Left colon (tissue), 2 donors: ENCODE measurements at places on chromosomes 1 and 21. TPM values are rescaled to one million over a fixed set of nuclear protein-coding genes. Genes with fewer than 3 reads are reported as not detected.

- no peak for DNase-seq
Observed at GRCh38 chr1:12643785-12644184, at the start of gene AADACL4. Gene AADACL4 (plus strand): TSS chr1:12644085. CDS start chr1:12644547, 462 bp downstream.

GRCh38 chr1:206809504-206810084, 37.3 kb upstream of the IL10 start:
- peak; percentile 36 for DNase-seq

DNA sequence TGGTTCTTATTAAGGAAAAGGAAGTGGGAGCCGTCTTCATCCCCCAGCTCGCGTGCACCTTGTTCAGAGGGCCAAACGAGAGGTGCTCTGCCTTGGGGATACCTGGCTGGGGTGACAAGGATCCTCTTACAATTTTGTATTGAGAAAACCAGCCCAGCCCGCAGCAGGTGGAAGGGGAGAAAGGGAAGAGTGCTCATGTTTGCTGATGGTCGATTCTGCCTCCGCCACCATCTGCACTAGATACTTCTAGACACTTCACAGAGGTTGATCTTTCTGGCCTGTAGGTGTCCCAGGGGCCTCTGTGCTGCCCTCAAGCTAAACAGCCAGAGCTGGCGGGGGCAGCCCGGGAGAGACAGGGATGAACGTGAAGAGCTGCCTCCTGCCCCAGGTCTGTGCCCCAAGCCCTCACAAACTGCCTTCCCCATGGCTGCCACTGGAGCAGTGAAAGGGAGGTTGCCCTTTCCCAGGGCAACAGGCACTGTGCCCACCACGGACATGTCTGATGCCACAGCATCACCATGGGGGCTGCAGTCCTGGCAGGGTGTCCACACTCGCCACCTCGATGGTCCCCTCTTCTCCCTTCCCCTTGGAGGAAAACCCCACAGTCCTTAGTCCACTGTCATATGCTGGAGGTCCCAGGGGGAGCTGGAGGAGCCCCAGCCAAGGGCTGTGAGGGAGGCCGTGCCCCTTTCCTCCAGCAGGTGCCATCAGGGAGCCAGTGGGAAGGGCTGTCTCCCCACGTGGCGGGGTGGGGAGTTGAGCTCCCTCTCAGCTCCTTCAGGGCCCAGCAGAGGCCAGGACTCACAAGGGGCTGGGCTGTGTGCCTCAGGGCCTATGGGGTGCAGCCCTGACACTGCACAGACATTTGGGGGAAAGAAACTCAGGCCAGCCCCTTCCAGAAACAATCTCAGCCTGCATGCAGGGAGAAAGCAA, 8.1 kb downstream of the ADPRS start:
- DNase-seq: no peak

NEK2 gene
- 6.6 TPM for total RNA-seq

DNA sequence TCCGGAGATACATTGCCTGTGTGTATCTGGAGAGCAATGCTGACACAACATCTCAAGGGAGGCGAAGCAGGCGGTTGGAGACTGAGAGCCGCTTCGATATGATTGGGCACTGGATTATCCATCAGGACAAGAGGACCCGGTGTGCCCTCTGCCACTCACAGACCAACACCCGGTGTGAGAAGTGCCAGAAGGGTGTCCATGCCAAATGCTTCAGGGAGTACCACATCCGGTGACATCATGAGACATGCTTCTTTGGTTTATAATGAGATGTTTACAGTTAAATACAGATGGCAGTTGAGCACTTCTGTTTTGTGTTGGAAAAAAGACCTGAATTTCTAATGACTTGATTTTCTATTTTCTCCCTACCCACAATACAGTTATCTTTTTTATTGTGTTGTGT, 12.1 kb downstream of the PGBD2 start:
- DNase-seq: no peak

ANGPTL1 gene
- total RNA-seq: 2.5 TPM

SPATA21 gene
- not detected for total RNA-seq

DNA sequence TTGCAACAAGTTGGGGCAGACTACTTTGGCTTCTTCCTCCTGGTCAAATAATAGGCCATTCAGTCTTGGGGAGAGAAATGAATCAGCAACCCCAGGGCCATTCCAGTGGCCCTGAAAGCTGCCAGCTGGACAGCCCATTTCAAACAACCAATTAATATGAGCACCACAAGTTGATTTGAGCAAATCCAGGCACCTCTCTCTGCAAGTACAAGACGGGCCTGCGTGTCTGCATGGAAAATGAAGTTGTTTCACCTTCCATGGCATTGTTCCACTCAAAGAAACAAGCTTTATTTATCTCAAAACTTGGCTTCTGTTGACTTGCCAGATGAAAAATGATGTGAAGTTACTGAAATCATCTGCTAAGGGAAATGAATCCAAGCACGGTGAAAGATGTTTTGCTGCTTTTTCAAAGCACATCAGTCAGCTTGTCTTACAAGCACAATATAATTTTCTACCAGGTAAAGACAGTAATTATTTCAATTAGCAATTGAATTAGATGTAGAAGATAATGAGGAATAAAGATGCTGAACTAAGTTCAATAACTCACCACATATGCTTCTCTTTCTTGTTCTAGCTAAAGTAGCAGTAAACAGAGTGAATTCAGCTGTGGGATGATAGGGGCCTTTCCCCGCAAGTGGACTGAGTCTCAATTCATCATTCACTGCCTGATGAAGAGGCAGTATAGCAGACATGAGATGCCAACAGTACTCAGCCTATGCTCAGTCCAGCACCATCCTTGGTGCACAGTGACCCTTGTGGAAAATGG, 95.2 kb upstream of the SSX2IP start:
- no peak for DNase-seq

DNA sequence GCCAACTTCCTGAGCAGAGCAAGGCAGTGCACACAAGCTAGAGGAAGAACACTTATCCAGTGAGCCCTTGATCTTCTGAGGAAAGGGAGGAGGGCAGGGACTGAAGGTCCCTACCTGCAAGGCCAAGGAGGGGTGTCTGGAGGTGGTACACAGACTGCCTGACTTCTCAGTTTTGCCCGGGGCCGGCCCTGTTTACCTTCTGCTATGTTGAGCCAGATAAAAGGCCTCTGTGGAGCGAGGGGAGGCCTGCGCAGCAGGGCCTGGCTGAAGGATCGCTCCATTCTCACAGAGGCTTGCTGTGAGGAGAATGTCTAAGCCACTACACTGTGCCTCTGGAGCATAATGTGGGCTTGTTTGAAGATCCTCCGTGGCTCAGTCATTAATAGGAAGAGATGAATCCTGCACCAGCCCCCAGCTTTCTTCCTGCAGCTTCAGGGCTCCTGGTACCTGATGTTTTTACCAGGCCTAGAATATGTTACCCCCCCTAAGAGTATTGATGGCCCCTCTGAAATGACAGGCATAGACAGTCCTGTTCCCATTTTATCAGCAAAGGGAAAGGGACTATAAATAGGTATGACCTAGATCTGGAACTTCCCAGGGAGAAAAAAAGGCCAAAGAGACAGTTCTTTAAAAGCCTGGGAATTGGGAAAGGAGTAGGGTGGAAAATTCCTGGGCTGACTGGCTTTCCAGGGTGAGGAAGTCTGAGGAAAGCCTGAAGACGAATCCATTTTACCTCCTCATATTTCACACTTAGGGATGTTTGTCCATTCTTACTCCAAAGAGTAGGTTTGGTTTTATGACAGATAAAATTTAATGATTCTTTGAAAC, 4.7 kb downstream of the POGK start:
- DNase-seq: no peak

MAP3K21 gene
- 16.3 TPM for total RNA-seq

GRCh38 chr1:68481041-68481440, 15.8 kb downstream of the DEPDC1 start:
- DNase-seq: no peak

- peak; percentile 36 for DNase-seq
Observed at GRCh38 chr1:224454402-224455055, 19.9 kb upstream of the WDR26 start.

- DNase-seq: no peak
Observed at GRCh38 chr1:109929170-109929569, 18.5 kb downstream of the CSF1 start.

DNA sequence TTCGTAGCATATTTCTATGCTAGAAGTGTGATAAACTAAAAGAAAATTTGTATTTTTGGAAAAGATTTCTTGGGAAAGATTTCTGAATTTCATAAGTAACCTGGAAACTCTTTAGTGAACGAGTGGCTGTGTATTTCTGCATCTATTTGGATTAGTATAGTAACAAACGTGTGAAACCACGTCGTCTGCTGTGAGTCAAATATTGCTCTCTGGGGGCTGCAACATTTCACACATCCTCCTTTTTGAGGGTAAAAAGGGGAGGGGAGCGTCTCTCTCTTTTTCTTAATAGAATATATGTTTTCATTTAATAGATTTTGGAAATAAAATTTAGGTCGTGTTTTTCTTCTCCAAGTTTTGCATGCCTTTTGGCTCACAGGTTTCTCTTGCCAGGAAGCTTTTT, 44.8 kb downstream of the LHX9 start:
- DNase-seq: no peak

- no peak for DNase-seq
Observed at GRCh38 chr1:7317888-7318287, 453.2 kb upstream of the VAMP3 start.

DNA sequence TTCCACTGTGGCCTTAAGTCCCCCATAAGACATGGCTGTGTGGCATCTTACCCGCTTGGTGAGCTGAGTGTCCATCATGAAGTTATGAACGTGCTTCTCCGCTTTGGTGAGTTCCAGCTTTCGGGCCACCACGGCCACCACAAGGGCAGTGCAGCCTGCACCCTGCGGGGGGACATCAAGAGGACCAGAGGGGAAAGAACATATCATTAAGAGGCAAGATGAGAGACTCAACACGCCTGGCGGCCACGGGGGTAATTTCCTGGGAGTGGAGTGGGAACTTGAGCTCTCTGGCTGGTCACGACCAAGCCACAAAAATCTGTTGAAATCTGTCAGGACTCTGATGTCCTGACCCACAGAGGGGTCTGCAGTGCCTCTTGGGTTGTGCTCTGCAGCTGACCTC, 117.9 kb upstream of the ADAR start:
- DNase-seq: no peak

DNA sequence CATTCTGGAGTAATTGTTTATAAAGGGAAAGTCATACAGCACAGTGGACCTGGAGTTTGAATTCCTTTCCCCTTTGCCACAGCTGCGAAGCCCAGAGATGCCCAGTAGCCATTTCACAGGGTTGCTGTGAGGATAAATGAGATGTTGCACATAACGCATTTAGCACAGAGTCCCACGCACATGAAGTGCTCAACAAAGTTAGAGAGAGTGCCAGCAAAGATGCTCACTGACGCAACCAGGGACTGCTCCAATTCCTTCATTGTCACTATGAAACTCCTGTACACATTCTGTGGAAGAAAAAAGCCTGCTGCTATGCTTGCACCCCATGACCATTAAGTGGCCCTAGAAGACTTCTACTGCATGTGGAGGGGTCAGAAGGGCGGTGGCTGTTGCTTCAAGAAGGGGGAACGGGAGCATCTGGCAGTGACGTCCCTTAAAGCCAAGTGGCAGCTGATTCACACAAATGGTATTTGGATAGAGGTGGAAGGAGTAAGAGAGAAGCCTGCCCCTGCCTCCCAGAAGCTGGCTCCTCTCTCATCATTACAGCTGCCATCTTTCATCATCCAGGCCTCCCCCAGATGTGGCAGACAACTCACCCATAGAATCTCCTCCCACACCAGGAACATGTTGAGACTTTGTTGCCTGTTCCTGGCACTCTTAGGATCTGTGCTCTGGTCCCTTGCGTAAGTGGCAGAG, 26.5 kb upstream of the VAV3 start:
- DNase-seq: no peak

TSPAN2 gene
- 3.3 TPM for total RNA-seq

KCNJ9 gene
- total RNA-seq: not detected

- DNase-seq: no peak
Observed at GRCh38 chr1:74571493-74571800, 59.0 kb upstream of the LRRC53 start.

GRCh38 chr1:25080294-25081209, 150.5 kb upstream of the RUNX3 start:
- DNase-seq: no peak

BCL2L15 gene
- total RNA-seq: 157 TPM

DNA sequence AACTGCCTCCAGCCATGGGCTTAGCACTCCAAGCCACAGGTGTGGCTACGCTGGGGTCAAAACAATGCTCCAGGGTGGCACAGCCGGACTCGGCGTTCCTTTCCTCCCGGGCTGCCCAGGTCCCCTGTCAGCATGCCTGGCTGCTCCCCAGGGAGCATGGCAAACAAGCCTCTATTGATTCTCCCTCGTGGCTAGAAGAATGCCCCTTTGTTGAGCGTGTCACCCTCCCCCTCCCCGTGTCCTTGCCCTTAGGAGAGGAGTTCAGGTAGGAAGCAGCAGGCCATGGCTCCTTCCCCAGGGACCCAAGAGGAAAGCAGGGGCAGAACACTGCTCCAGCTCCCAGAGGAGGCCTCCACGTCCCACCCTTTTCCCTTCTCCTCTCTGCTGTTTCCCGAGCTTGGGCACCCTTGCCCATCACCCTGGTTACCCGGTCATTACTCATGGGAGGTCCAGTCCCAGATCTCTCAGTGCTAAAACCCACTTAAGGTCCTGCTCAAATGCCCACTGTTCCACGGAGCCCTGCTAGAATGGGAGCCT, 57.4 kb upstream of the CITED4 start:
- no peak for DNase-seq

DNA sequence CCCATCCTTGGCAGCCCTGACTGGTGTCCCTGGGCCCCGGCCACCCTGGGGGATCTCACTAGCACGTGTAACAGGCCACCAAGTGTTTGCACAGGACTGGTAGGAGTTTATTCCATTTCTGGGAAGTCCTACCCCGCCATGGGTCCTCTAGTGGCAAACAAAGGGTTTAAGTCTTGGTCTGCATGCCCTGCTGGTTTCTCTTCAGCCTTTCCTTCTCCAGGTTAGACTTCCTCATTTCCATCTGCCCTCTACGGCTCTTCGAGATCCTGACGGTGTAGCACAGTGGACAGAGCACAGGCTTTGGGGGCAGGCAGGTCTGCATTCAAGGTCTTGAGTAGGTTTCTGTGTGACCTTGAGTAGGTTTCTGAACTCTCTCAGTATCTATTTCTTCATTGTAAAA, 2.8 kb downstream of the AGTRAP start:
- DNase-seq: no peak

- DNase-seq: no peak
Observed at GRCh38 chr1:199054694-199055093, 415.9 kb downstream of the PTPRC start.

DNA sequence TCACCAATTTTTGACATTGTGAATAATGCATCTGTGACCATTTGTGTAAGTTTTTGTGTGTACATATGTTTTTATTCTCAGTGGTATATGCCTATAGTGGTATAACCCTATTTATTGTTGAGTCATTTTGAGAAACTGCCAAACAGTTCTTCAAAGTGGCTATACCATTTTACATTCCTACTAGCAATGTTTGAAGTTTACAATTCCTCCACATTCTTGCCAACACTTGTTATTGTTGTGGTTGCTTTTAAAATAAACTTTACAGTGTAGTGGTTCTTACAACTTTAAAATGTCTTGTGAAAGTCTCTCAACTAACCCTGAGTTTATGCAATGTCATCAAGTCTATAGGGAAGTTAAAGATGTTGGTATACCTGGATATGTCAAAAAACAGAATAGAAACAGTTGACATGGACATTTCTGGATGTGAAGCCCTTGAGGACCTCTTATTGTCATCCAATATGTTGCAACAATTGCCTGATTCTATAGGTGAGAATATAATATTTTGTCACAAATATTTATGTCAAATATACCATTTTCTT, 219.4 kb downstream of the LRRC40 start:
- no peak for DNase-seq
